OCI-M1 (cell line): ENCODE measurements at places on chromosomes 5 and 9.
A peak's percentile ranks its signal among the peaks of the same experiment; 100 is the strongest.

DNA sequence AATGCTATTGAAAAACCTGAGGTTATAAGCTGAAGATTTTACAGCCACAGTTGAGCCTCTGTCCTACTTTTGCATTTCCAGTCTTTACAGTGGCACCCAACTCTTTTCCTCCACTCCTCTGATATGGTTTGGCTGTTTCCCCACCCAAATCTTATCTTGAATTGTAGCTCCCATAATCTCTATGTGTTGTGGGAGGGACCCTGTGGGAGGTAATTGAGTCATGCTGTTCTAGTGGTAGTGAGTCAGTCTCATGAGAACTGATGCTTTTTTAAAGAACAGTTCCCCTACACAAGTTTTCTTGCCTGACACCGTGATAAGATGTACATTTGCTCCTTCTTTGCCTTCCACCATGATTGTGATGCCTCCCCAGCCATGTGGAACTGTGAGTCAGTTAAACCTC, 646.1 kb upstream of the SEMA6A start:
- DNase-seq = no peak

GRCh38 chr5:87069974-87070608, 197.6 kb upstream of the RASA1 start:
- DNase-seq = peak; percentile 67

GRCh38 chr5:77693913-77694312, 55.4 kb upstream of the OTP start:
- DNase-seq = no peak

DNA sequence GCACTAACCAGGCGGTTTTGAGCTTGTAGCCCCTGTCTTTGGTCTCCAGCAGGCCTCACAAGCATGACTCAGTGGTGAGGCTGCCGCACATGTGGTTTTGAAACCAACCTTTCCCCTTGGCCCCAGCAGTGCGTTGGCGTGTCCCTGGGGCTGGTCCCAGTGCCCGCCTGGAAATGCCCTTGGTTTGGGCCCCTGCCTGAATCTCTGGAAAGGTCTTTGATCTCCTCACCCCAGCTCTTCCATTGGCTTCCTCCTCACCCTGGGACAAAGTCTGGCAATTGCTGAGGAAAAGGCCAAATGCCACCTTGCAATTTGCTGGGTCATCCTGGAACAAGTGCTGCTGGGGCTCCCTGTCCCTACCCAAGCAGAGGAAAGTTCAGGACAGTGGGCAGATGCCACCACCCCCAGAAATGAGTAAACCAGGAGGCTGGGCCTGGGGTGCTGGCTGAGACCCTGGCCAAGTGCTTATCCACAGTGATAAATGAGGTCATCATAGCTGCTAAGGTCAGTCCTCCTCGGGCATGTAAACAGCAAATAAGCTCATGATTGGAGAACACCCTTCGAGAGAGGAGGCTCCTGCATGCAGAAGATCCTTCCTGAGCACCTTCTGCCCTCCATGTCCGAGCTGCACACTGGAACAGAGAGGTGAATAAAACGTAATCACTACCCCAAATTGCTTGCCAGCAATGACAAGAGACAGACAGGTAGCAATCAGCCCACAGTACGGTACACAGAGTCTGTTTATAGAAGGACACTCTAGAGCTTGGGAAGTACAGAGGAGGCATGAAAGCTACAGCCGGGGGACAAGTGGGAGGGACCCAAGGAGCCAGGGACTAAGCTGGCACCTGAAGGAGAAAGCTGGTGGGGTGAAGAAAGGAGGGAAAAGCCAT, 98.9 kb upstream of the CPEB4 start:
- peak; percentile 19 for DNase-seq

DNA sequence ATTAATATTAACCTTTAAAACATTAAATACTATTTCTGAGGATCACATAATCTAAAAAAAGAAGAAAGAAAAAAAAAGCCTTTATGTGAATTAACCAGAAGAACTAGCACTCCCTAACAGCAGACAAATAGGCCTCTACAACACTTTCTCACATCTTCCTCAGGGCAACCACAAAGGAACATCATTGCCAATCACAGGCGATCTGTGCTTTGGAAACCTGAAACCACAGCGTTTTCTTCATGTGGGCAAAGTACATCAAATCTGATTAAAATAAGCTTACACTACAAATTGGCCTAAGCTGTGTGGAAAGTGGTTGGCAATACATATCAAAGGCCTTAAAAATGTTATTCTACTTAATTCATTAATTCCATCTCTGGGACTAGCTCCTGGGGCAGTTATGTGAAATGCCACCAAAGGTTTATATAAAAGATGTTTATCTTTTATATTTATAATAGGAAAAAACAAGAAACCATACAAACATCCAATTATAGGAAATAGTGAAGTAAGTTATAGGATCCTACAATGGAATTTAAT, 184.8 kb upstream of the TBCA start:
- DNase-seq = peak; percentile 21

DNA sequence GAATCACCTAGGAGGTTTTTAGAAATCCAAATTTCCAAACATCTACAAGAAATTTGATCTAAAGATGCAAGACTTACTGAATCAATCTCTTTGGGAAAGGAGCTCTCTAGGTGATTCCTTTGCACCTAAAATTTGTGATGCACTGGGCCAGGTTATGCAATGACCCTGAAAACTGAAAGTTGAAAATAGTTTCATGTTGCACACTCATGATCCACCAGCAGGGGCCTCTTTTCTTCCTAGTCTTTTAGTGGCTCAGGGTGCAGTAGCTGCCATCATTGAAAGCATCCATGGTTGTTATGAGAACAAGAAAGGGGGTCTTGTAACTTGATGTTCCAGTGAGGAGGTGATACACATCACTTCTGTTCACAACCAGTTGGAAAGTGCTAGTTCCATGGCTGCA, 486.8 kb downstream of the PSAT1 start:
- no peak for DNase-seq

DNA sequence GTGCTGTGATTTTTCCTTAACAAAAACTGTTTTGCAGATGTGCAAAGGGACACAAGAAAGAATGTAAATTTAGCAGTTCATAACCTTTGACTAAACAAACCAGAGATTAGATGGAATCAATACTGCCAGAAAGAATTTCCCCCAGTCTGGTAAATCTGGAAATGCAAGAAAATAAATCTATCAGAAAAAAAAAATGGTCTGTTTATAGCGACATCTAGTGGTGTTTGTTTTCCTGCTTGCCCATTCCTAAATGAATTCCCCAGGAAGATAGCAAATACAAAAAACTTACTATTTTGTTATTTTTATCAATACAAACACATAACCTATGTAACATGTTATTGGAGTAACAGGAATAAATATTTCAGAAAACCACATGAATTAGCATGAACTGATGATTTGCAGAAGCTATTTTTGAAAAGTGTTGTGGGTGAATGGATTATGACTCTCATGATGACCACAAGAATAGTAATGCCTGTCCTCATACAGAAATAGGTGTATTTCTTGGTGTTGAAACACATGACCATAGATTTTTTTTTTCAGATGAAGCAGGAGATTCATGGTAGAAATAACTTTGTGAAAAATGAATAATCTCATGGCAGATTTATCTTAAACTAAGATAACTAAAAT, 1703.8 kb downstream of the MAT2B start:
- peak; percentile 79 for DNase-seq

DNA sequence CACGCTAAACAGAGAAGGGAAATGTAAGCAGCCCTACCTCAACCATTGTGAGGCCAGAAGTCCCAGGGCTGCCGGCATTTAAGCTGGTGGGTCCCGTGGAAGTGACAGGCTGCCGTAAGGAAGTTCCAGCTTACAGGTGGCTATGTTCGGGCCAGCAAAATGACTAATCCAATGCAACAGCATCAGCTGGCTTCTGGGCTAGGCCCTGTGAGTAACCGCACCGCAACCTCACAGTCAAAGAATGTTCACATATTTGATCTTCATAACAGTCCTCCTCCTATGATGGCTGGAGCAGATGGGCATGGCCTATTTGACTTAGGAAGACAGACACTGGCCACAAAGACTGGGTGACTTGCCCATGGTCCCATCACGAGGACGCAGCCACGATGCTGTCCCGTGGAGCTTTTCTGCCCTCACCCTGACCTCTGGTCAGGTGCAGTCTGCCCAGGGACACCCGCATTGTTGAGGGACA, 88.2 kb downstream of the LIFR start:
- no peak for DNase-seq

DNA sequence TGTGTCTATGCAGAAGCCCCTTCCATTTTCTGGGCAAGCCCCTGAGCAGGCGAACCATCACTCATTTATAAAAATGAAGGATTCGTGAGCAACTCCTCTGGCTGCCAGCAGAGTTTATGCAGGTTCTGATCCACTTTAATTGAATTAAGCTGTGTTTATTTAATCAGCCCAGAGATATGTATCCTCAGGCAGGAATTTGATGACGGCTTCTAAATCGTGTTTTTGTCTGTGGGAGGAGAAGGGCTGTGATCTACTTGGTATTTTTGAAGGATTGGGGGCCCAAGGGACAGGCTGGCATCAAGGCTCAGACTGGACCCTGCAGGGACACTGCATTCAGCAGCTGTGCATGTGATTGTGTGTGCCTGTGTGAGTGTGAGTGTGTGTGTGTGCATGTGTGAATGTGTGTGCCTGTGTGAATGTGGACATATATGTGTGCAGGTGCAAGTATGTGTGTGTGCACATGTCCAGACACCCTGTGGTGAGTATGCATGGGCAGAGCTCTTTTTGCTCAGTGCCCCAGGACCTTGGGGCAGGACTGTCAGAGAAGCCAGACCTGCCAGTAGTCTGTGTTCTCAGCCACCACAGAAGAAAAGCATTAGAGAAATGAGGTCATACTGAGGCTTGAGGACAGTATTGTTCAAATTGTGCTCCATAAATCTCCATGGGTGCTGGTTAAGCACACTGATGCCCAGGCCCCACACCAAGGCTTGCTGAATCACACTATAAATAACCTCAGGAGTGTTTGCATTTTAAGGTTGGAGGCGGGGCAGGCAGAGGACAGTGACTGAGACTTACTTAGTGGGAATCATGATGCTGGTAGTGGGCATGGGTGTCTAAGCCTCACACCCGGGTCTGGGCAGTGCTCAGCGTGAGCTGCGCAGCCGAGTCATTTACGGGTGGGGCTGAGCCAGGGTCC, 164.0 kb downstream of the CARTPT start:
- DNase-seq = no peak

DNA sequence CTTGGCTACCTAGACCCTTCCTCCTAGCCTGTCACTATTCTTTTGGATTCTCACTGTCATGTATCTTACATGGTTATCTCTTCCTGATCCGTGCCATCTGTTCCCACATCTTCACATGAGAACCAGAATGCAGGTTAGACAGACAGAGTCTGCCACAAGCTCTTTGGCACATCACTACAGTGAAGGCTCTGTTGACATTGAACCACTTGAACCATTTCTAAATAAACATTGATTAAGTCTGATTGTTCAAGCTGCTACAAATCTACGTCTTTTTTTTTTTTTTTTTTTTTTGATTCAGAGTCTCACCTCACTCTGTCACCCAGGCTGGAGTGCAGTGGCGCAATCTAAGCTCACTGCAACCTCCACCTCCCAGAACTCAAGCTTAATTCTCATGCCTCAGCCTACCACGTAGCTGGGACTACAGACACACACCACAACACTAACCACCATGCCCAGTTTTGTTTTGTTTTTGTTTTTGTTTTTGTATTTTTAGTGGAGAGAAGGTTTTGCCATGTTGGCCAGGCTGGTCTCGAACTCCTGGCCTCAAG, 85.1 kb upstream of the LRRTM2 start:
- DNase-seq = no peak

DNA sequence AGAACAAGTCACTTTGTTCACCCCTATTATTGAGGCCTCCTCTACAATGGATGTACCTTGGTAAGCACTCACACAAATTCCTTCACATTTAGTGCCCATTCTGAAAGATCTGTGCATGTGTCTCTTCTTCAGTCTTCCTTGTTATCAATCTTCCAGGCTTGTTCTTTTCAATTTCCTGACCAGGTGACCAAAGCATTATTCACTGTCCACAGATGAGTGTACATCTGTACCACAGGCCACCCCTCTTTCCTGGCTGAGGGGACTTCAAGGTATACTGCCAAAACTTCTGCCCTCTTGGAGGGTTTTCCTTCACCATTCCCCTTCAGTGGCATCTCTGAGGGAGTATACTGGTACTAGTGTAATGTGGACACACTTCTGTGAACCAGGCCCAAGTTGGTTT, 25.5 kb upstream of the STOM start:
- DNase-seq = no peak

- no peak for DNase-seq
Measured at GRCh38 chr5:136682986-136683385, 317.6 kb upstream of the TRPC7 start.

- DNase-seq = peak; percentile 42
Measured at GRCh38 chr5:109485030-109485429, 75.3 kb upstream of the PJA2 start.
